Vagina (tissue), 2 donors: ENCODE measurements at places on chromosomes 16 and 17. TPM values are rescaled to one million over a fixed set of nuclear protein-coding genes. Genes with fewer than 3 reads are reported as not detected.

- no peaks in the 10 kb centered on the region for H3K27me3 ChIP-seq
- DNase-seq, result no peak
- H3K36me3 ChIP-seq, result no peaks in the 10 kb centered on the region
- peaks cover 18% of the 10 kb centered on the region for H3K4me1 ChIP-seq
- no peak overlapping the region for H3K27ac ChIP-seq
- H3K4me3 ChIP-seq, result no peak overlapping the region
Measured at GRCh38 chr17:79949656-79950209, 85.9 kb downstream of the TBC1D16 start.

- H3K27ac ChIP-seq, result no peak overlapping the region
- peaks cover 10% of the 10 kb centered on the region for H3K4me1 ChIP-seq
- H3K27me3 ChIP-seq, result no peaks in the 10 kb centered on the region
- no peaks in the 10 kb centered on the region for H3K36me3 ChIP-seq
- no peak for DNase-seq
Measured at GRCh38 chr17:55717898-55718735, 4.5 kb downstream of the TMEM100 start.

The KREMEN2 gene
- total RNA-seq, result not detected

- peak overlapping the region; percentile 86 for H3K27ac ChIP-seq
- no peaks in the 10 kb centered on the region for H3K27me3 ChIP-seq
- H3K4me3 ChIP-seq, result peak overlapping the region; percentile 83
- peaks cover 55% of the 10 kb centered on the region for H3K4me1 ChIP-seq
Measured at GRCh38 chr17:7613769-7614424, 800 bp downstream of the FXR2 start.

DNA sequence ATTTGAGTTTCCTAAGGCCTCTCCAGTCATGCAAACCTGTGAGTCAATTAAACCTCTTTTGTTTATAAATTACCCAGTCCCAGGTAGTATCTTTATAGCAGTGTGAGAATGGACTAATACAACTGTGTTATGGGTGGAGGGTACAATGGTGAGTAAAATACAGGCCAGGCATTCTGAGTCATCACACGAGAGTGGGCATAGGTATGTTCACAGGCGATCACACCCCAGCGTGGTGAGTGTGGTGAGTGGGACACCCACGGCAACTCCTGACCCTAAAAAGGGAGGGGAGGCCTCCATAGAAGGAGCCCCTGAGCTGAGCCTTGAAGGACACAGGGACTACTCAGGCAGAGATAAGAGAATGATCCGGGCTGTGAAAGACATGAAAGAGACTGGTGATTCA is 22.6 kb upstream of the MAPT start:
- DNase-seq, result no peak
- H3K27me3 ChIP-seq, result no peaks in the 10 kb centered on the region
- no peaks in the 10 kb centered on the region for H3K36me3 ChIP-seq
- H3K27ac ChIP-seq, result no peak overlapping the region
